ENCODE measurements at places on chromosomes 3 and 15.

- DNase-seq = no peak
Measured at GRCh38 chr3:50806031-50806430, 131.3 kb downstream of the DOCK3 start.

DNA sequence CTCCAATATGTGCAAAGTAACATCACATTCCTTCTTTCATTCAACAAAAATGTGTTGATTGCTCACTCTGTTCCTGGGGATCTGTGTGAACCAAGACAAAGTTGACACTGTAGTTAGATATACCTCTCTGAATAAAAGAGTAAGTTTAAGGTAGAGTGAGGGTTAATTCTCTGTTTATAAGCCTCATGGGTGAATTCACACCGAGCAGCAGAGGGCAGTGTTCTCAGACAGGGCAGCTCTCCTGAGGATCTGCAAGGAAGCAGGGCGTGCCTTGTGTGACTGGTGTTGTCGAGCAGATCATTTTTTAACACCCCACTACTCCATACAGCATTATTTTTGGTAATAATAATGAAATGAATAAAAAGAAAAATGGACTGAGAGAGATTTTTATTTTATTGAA is 34.4 kb downstream of the PAQR9 start:
- DNase-seq = peak; percentile 64

- DNase-seq = no peak
Measured at GRCh38 chr3:72636969-72637597, 211.2 kb downstream of the SHQ1 start.

GRCh38 chr3:14525685-14526631 is 14.2 kb downstream of the GRIP2 start:
- peak; percentile 69 for DNase-seq

DNA sequence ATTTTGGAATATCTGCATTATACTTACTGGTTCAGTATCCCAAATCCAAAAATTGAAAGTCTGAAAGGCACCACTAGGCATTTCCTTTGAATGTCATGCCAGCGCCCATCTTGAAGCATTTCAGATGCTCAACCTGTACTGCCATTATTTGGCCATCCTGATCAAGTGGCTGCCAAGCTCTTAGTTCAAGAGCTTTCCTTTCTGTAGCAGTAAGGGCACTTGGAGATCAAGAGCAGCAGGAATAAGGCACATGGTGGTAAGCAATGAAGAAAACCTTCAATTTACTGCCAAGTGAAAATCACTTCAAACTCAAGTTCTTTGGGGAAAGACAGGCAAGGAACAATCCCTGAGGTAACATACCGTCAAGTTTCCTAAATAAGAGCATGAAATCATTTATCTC is 10.0 kb downstream of the RHOA start:
- DNase-seq = no peak

- DNase-seq = no peak
Measured at GRCh38 chr3:9068051-9068450, 104.8 kb upstream of the RAD18 start.

DNA sequence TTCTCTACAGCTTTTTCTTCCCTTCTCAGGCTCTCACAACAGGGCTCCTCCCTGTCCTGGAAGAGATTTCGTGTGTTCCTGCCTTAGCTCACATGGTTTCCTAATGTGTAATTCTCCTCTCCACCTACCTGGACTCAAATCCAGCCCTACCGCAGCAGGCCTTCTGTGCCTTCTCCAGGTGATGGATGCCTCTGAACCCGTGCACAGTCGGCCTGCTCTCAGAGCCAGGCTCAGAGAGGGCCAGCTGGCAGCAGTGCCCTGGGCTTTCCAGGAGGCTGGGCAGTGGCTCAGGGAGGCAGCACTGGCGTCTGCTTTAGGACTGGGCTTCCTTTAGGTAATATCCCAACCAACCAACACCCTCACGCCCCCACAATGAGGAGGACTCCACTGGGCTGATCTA is 123.2 kb upstream of the TMC3 start:
- DNase-seq = no peak

DNA sequence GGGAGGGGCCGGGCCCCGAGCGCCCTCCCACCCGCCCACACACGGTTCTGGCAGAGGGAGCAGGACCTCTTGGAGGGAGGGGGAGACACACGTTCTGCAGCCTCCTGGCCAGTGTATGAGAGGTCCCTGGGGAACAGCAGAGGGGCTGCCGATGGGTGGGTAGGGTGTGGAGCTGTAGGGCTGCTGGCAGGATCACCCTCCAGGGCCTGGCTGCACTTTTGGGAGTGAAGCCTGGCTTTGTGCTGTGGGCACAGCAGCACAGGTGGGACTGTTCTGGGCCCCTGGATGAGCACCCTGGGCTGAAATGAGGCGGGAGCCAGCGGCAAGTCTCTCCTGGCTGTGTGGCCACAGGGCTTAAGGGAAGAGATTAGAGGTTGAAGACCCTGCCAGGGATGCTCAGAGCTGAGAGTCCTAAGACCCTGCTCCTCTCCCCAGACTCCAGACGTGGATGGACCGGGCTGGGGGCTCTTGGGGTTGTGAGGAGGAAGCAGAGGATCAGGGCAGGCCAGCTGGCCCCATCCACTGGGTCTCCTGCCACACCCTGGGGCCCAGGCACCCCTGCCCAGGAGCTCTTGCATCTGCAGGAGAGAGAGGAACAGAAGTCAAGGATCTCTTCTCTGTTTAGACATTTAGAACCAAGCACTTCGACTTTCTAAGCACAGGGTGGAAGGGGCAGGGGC is 45.2 kb downstream of the RGMA start:
- DNase-seq = no peak

DNA sequence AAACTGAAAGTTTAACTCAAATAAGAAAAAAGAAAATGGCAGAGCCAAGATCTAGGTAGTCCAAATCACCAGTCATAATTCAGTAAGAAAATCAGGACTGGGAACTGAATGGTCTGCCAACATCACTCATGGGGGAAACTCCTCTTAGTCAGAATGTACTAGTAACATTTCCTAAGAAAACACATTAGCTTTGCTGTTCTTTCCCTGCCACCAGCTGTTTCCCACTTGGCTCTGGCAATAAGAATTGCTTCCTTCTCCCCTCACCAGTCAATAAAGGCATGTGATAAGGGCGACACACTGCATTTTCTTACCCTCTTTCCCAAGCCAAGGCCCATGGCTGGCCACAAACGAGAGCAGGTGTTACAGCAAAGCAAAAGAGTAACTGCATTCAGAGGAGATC is 46.1 kb downstream of the PIK3R4 start:
- peak; percentile 26 for DNase-seq
